ENCODE measurements at places on chromosomes 1 and 21.

DNA sequence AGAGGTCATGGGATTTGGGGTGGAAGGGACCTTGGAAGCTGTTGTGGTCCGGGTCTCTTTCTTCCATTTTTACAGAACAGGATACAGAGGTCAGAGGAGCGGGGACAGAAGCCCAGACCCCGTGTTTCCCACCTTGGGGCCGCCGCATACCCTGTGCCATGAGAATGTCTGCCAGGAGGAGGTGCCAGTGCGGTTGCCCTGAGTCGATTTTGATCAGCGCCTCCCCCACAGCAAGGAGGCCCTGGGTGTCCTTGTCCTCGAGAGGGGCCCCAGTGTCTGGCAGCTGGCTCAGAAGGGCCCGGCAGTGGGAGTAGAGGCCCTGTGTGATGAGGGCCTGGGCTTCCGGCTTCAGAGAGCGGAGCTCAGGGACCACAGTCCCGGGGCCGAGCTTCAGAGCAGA lies 12.3 kb upstream of the MMEL1 start:
- DNase-seq, result no peak

DNA sequence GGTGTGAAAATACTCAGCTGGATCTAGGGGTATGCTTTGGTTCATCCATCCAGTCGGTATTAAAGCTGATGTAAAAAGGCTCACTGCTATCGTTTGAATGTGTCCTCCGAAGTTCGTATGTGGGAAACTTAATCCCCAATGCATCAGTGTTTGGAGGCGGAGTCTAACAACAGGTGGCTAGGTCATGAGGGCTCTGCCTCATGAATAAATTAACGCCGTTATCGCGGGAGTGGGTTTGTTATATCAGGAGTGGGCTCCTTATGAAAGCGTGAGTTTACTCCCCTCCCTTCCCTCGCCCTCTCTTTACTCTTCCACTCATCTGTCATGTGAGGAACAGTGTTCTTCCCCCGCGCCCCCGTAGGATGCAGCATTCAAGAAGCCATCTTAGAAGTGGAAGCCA lies 48.9 kb upstream of the ZNF281 start:
- no peak for DNase-seq

DNA sequence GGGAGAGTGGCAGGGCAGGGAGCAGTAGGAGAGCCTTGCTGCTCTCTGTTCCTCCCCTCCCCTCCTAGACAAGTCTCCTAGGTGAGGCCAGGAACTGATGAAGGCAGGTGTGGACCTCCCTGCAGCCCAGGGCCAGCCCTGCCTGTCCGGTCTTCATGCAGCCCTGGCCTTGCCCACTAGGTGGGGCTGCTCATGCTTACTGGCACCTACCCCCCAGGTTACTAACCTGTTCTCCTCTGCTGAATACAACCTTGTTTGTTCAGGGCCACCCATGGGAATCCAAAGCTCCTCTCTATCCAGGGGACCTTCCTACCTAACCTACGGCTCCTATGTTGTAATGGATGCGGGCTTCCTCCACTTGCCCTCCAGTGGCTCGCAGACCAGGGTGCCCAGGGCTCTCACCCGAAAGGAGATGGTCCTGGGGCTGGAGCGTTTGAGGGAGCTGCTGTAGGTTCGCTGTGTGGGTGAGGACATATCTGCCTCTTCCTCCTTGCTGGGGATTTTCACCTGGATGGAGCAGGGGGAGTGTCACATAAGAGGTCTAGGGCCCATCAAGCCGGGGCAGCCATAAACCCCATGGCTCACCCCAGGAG lies 7.9 kb upstream of the TNNT2 start:
- peak; percentile 49 for DNase-seq

DNA sequence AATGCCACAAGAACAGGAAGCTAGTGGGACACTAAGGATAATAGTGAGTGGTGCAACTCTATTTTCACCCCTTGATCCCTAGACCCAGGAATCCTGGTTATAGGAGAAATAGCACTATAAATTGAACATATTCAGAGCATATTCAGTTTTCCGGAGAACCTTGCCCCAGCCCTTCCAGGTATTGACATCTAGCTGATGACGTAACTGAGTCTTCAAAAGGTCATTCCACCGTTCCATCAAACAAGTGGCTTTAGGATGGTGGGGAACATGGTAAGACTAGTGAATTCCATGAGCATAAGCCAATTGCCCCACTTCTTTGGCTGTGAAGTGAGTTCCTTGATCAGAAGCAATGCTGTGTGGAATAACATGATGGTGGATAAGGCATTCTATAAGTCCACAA lies 2.9 kb downstream of the MROH9 start:
- DNase-seq, result no peak

GRCh38 chr1:57316291-57316690 lies 107.6 kb downstream of the DAB1 start:
- no peak for DNase-seq

DNA sequence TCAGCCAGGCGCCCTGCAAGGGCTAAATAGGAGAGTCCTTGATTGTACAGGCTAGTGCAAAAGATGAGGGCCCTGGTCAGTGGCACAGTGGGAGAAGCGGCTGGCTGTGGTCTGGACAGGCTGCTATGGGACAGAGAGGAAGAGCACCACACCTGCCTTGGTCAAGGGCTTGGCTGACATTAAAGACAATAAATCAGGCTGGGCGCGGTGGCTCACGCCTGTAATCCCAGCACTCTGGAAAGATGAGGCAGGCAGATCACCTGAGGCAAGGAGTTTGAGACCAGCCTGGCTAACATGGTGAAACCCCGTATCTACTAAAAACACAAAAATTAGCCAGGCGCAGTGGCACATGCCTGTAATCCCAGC lies 62.9 kb downstream of the NID1 start:
- DNase-seq, result no peak

DNA sequence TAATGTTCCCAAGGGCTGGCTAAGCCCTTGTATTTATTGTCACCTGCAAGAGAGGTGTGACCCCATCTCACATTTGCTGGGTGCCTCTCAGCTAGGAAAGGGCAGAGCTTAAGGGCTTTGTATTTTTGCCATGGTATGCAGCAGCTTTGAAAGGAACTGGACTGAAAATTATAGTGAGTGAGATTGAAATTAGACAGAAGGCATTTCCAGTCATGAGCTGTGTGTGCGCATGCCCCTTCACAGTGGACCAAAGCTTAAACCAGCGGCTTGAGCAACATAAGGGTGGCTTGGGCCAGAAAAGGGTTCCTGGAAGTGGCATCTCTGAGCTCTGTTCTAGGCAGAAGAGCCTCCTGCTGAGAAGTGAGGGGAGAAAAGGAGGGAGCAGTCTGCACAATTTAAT lies 19.8 kb downstream of the MYOG start:
- DNase-seq, result no peak

DNA sequence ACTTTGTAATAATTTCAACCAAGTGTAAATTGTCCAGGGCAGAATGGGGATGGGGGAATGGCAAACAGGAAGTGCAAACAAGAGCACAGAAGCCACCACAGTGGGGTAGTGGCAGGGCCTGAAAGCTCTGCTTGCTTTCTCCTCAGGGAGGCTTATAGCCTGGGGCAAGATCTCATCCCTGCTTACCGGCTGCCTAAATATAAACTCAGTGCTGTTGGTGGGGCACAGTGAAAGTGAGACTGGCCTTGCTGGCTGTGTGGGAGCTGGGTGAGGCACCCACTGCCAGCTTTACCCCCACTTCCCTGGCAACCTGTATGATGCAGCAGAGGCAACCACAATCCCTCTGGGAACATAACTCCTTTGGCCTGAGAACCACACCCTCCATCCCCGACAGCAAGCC lies 15.2 kb downstream of the STYXL2 start:
- DNase-seq, result no peak

- DNase-seq, result no peak
Measured at GRCh38 chr21:29810871-29811270, 128.9 kb downstream of the GRIK1 start.

GRCh38 chr1:157833145-157833544 lies 8.5 kb downstream of the CD5L start:
- DNase-seq, result no peak

DNA sequence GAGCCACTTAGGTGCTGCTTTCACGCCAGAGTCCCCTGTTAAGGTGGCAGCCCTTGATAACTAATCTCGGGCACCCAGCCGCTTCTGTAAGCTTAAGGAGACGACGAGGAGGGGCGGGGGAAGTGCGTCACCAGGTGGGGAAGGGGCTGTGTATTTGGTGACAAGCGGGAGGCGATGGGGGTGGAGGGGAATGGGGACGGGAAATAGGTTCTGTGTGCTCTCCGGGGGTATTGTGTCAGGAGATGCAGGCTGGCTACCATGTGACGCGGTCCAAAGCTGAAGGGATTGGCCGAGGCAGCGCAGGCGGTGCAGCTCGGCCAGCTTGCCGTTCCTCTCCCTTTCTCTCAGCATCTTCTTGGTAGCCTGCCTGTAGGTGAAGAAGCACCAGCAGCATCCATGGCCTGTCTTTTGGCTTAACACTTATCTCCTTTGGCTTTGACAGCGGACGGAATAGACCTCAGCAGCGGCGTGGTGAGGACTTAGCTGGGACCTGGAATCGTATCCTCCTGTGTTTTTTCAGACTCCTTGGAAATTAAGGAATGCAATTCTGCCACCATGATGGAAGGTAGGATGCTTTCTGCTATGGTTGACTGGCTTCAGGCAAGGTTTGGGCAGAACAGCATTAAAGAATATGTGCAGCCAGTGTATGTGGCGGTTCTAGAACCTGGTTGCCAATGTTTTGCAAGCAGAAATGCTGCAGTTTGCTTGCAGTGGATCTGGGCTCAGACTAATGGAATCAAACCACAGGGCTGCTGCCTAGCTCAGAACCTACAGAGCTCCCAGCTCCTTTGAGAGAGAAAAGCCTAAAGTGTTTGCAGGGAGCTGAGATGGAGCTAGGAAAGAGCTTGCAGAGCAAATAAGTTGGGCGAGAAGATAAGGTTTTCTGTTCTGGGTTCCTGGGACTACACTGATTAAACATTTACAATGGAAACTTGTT lies at the start of gene SGIP1:
SGIP1 (plus strand) TSS at position 350 of the 937 bp plus-strand sequence; CDS start at position 556, 206 bp downstream.
- no peak for DNase-seq

DNA sequence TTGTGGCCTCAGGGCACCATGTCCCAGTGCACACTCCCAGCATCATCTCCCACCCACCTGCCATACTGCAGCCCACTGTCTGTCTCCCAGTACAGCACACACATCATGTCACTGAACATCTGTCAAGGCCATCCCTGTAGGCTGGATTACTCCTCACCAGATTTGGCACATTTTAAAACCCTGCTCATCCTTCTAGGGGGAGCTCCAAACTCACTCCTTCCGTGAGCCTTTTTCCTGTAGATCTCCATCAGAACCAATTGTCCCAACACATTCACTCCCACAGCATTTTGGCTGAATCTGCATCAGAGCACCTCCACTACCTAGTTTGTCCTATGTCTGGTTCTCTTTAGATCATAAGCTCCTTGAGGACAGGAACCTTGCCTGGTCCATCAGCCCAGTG lies 58.6 kb upstream of the GRIK3 start:
- no peak for DNase-seq

DNA sequence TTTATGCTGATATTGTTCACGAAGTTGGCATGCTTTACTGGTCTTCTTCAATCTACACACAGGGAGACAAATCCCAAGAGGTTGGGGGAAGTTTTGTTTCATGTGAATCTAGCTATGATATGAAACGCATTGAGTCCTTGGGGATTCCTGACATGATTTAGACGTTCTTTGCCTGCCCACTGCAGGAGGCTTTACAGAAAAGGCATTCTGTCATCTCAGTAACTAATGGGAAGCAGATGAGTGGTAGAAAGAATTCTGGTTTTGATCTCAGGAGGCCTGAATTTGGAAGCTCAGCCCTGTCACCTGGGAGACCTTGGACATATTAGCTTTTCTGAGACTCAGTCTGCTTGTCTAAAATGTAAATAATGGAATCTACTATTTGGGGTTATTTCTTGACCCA lies 383.0 kb upstream of the NFIA start:
- no peak for DNase-seq

DNA sequence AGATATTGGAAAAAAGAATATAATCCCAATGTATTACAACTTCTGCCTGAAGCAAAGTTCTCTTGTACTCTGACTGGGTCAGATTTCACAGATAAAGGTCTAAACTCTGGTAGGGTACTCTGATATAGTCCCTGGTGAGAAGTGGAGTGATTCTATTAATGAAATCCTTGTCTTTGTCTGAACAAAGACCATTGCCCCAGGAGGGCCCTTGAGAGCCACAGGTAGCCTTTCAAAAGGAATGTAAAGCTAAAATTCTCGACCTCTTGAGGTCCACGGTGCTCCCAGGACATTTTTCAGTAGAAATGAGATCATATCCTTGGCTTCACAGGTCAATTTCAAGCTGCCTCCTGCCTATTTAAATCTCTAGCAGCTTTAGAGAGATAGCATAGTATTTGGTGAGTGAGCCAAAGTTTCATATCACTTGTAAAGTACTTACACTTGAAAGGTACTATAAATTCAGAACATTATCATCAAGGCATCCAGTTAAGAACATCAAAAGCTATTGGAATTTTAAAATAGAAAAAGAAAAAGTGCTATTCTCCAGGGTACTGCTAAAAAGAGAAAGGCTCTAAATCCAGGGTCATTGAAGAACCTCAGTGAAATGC lies 10.1 kb downstream of the TNNI3K start:
- no peak for DNase-seq

DNA sequence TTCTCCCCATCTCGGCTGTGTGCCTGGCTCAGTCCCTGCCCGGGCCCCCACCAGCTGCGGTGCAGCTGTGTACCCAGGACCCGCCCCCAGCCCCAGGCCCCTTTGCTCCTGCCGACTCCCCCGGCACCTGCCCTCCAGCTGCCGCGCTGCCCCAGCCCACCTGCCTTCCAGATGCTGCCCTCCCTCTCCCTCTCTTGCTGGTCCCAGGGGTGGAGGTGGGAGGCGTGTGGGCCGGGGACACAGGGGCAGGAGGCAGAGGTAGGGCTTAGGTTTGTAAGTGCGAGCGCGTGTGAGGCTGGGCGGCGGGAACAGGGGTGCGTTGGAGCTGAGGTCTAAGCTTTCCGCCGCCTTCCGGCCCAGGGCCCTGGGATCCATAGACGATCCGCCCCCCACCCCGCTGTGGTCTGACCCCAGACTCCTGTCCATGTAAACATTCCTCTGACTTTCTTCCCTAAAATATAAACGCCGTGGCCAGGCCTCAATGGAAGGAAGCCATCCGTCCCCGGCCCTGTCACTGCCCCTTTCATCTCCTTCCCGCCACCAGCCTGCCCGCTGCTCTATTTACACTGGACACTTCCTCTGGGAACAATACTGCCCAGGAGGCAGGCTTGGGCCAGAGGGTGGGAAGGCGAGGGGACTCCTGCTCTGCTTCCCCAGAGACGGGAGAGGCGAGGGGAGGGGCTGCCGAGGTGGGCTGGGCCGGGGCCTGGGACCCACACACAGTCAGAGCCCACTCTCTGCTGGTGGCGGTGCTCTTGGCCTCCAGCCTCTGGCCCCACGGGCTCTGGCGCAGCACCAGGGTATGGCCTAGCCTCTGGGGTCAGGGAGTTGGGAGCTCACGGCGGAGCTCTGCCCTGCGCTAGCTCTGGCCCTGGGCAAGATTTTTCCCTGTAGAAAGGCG lies 128.3 kb downstream of the CASZ1 start:
- DNase-seq, result no peak

GRCh38 chr1:89633800-89634625 lies 1.1 kb downstream of the LRRC8C start:
- peak; percentile 35 for DNase-seq

Measured in activated CD4-positive, alpha-beta memory T cell treated with anti-CD3 and anti-CD28 coated beads, Interleukin-2, amount 10 ng/mL, durations not matched to agents 7 days and 5 days (primary cell).